ENCODE measurements at places on chromosomes 5 and 9. TPM values are rescaled to one million over a fixed set of nuclear protein-coding genes. Genes with fewer than 3 reads are reported as not detected.

PALM2AKAP2 gene
- total RNA-seq: not detected

SREK1IP1 gene
- 33.5 TPM for total RNA-seq

CCDC152 gene
- total RNA-seq: 19.9 TPM

TEX48 gene
- total RNA-seq: 0.70 TPM

IL5 gene
- total RNA-seq: not detected

TMEM232 gene
- 0.66 TPM for total RNA-seq

DAB2IP gene
- 0.33 TPM for total RNA-seq

RPL7A gene
- total RNA-seq: 3,195 TPM

APBA1 gene
- 0.08 TPM for total RNA-seq

PRUNE2 gene
- 0.35 TPM for total RNA-seq

ADAMTS2 gene
- total RNA-seq: not detected

SLC45A2 gene
- not detected for total RNA-seq

IFNA21 gene
- total RNA-seq: not detected

PNPLA7 gene
- 2.9 TPM for total RNA-seq

FOXB2 gene
- total RNA-seq: not detected

ANP32B gene
- total RNA-seq: 405 TPM

RUFY1 gene
- 31.1 TPM for total RNA-seq

EDIL3 gene
- not detected for total RNA-seq

FAM221B gene
- total RNA-seq: not detected

B4GALT1 gene
- total RNA-seq: 35.0 TPM

PAPPA gene
- not detected for total RNA-seq

CDH9 gene
- total RNA-seq: not detected

ST8SIA4 gene
- 17.3 TPM for total RNA-seq

FAM169A gene
- 12.0 TPM for total RNA-seq

PCDHB14 gene
- total RNA-seq: not detected

ZNF169 gene
- 4.2 TPM for total RNA-seq

RFX3 gene
- total RNA-seq: 10.1 TPM

SHISAL2B gene
- not detected for total RNA-seq

IFNA2 gene
- total RNA-seq: not detected

TPM2 gene
- total RNA-seq: 4.6 TPM

GPX8 gene
- total RNA-seq: not detected

IL9 gene
- not detected for total RNA-seq

SLC31A1 gene
- 16.7 TPM for total RNA-seq

NOXA1 gene
- total RNA-seq: 0.76 TPM

STOM gene
- 36.3 TPM for total RNA-seq

F12 gene
- 5.6 TPM for total RNA-seq

PCDHB5 gene
- not detected for total RNA-seq

ZFR gene
- total RNA-seq: 69.4 TPM

FCN2 gene
- not detected for total RNA-seq

C9 gene
- not detected for total RNA-seq

ZNF483 gene
- total RNA-seq: 2.3 TPM

LMNB1 gene
- total RNA-seq: 231 TPM

INSYN2B gene
- total RNA-seq: not detected

GALNT10 gene
- 16.8 TPM for total RNA-seq

RORB gene
- 0.02 TPM for total RNA-seq

GARIN3 gene
- 0.46 TPM for total RNA-seq

LHX2 gene
- total RNA-seq: not detected

SLC46A2 gene
- not detected for total RNA-seq

EPB41L4A gene
- 0.06 TPM for total RNA-seq

GPR150 gene
- total RNA-seq: 0.34 TPM

FBXO38 gene
- total RNA-seq: 38.8 TPM

All from activated naive CD8-positive, alpha-beta T cell treated with anti-CD3 and anti-CD28 coated beads for 36 hours (primary cell).